ENCODE measurements at places on chromosomes 7 and 10.

- no peak for DNase-seq
Measured at GRCh38 chr10:115981081-115981480, 291.9 kb downstream of the GFRA1 start.

- no peak for DNase-seq
Measured at GRCh38 chr10:128776673-128777252, 650.5 kb upstream of the MKI67 start.

- DNase-seq, result no peak
Measured at GRCh38 chr7:111265394-111265793, 174.5 kb downstream of the LRRN3 start.

GRCh38 chr10:17989908-17990767 is 38.4 kb downstream of the SLC39A12 start:
- peak; percentile 2 for DNase-seq

DNA sequence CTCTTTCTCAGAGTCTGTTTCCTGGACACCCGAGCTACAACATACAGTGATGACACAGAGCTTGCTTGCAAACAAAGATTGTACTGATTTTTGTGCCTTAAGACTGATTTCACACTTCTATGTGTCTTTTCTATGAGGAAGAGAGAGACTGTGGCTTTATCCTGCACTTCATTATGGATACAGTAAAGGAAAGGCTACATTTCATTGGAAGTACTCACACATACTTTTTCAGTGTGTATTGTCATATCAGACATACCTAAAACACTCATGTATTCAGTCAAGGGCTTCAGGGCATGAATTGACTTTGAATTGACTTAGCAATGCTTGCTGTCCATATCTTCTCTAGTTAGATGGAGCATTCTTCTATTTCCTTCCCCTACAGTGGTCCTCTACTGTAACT is 135.5 kb upstream of the IMMP2L start:
- DNase-seq, result no peak
